Stimulated activated CD4-positive, alpha-beta T cell treated with anti-CD3 and anti-CD28 coated beads, Interleukin-15, amount 100 ng/mL, for 1 hour (primary cell): ENCODE measurements at places on chromosomes 16 and 17.

DNA sequence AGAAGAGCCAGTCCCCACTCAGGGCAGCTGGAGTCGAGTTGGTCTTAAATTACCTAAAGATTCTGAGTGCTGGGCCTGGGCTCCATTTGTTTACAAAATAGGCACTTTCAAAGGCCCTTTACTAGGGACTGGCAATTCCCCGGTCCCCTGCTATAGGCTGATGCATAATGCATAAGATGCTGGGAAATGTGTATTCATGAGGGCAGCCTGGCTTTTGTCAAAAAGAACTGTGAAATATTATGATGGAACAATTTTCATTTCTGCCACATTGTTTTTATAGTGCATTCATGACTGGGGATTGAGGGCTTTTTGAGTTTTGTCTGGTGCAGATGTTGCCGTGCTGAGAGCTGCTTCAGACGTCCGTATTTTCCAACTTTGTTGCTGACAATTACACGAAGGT lies 617.0 kb upstream of the CDH5 start:
- no peak for DNase-seq

DNA sequence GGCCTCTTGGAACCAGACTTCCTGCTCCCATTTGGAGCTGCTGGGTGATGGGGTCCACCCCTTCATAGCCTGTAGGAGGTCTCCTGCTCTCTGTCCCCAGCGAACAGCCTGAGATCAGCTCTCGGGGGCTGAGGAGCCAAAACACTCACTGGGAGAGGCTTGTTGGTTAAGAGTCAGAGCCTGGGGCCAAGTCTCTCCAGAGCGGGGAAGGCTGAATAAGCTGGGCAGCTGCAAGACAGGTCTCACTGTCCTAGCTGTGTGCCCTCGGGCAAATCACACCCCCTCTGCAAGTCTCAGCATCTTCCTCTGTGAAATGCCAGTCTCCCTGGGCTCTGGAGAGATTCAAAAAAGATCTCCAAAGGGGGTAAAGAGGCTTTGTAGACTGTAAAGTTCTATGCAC lies 174.6 kb downstream of the WSCD1 start:
- no peak for DNase-seq

DNA sequence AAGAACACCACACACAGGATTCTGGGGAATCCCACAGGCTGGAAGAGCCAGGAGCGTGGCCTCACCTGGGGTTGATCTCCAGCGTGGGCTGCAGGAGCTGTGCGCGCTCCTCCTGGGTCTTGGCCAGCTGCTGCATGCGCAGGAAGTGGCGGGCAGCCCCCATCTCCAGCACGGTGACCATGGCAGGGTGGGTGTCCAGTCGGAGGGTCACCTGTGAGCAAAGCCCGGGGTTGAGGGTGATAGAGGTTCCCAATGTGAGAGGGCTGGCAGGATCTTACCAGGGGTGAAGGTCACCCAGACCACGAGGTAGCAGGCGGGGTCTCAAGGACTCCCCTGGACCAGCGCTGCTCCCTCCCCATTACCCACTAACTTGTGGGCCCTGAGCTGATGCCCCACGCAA lies 7.4 kb downstream of the DNASE1 start:
- no peak for DNase-seq

DNA sequence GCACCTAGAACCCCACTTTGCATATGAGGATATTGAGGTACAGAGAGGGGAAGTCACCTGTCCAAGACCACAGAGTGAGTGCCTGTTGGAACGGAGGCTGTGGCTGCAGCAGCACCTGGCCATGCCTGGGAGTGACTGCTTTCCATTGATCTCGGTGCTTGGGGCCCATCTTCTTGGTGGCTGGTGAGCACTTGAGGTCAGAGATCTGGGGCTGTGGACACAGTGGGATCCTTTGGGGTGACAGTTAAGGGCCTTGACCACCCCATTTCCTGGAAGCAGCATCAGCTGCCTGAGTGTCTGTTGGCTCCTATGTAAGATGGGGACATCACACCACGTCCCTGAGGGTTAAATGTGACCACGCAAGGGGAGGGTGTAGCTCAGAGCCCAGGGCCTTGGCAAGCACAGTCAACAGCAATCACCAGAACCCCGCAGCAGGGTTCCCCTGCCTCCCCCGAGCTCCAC lies 111.7 kb downstream of the IRF8 start:
- no peak for DNase-seq

DNA sequence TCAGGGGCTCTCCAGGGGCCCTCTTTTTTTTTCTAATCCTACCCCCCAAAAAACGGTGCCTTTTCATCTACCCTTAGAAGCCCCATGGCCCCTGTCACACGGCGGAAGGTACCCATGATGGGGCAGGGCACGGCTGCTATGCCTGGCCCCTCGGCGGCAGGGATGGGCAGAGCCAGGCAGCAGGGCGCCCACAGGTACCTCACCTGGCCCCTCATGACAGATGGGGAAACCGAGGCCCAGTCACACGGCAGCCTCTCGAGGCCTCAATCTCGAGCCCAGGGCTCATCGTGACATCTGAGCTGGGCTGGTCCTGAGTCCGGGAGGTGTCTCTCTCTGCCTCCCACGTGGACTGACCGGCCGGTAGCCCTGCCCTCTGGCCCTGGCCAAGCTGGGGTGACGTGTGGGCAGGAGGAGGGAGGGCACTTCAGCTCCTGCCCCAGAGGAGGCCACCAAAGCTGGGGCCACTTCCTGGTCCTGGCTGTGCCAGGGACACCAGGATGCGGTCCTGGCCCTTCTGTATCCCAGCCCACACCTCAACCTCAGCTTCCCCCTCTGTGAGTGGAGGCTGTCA lies 11.6 kb downstream of the TRAF7 start:
- no peak for DNase-seq

DNA sequence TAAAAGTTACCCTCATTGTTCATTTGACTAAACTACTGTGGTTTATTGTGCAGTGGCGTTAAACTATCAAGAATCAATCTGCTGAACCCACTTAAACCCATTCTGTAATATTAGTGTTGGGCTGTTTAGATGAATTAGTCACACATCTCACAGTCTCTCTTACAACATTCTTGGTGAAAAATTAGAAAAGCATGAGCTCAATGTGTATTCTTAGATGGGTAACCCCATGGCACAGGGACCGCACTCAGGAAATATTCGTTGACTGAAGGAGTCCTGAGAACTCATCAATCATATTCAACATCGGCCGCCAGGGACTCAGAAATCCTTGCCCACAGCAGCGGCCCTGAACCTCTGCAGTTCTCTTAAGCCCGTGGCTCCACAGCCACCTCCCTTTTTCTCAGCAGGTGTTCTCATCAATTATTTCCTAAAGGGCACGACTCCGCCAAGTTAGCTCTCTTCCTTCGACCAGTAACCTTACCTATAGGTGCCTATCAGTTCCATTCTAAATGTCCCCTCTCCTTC lies 155.6 kb downstream of the STX8 start:
- no peak for DNase-seq

GRCh38 chr17:80187515-80187941 lies 17.7 kb downstream of the CARD14 start:
- no peak for DNase-seq

- no peak for DNase-seq
These were observed 9.4 kb downstream of the CWC25 start for GRCh38 chr17:38815576-38816193.

DNA sequence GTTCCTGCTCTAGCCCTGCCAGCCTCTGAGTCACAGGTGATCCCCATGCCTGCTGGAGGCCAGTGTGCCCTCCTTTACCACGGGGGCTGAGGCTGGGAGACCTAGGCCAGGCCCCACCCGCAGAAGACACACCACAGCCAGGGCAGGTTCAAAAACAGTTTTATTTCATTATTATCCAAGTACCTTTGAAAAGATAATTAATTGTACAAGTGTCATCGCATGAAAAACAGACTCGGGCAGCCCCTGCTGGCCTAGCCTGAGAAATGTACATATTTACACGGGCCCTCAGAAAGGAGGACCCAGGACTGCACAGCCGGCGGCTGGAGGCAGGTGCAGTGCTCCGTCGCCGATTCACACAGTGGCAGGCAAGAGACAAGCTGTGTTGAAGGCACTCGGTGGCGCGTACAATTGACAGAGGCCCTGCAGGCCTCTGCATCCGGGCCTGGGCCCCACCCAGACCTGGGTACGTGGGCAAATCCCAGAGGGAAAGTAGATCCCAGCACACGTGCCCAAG lies 4.4 kb downstream of the PDIA2 start:
- DNase-seq: no peak

- DNase-seq: no peak
These were observed 253.3 kb upstream of the SALL1 start for GRCh38 chr16:51404386-51404785.

DNA sequence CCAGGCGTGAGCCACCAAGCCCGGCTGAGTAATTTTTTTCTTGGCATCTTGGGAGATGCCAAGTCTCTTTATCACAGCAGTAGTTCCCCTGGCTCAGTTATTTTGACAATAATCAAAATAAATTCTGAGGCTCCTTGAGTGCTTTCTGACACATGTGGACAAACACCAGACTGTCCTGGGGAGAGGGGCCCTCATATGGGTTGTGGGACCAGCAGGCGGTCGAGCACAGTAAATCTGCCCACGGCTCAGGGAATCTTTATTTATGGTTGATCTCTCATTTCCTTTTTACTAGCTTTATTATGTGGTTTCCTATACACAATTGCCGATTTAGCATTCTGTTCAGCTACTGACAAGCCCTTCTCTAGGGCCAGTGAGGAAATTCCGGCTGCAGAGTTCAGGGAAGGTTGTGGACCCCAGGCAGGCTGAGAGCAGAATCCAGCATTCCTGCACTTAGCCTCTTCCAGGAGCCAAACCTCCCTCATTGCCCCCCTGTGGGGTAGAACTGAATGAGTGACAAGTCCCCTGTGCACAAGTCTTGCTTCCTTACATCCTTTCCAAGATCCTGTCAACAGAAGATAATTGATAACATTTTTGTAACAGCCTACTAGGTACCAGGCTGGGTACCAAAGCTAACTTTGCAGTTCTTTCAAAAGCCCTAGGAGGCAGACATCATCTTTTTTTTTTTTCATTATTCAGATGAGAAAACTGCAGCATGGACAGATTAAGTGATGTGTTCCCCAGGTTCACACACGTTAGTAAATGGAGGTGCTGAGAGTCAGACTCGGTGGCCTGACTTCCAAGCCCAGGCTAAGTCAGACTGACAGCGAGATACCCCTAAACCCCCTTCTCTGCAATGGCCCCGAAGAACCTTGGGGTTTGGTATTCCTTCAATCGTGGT lies 40.2 kb downstream of the HS3ST3B1 start:
- DNase-seq: no peak

DNA sequence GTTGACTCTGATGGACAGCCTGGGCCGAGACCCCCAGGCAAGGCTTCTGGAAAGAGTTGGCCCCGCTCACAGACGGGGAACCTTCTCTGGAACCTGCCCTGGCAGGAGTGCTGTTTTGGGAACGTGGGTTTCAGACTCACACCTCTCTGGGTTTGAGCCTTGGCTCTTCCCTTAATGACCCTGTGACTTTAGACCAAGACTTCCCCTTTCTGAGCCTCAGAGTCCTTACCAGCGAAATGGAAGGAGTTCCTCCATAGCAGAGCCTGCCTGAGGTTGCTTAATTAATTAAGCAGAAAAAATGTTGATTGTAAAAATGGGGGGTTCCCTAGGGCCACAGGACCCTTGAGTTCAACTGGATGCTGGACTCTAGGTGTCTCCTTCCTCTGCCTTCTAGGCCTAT lies 408.2 kb downstream of the SEC14L1 start:
- DNase-seq: no peak

- no peak for DNase-seq
These were observed 101.2 kb downstream of the RPTOR start for GRCh38 chr17:80645706-80646325.
